Gastroesophageal sphincter (tissue), 4 donors: ENCODE measurements at places on chromosomes 4 and X. TPM values are rescaled to one million over a fixed set of nuclear protein-coding genes. Genes with fewer than 3 reads are reported as not detected.

- no peak for ATAC-seq
Observed at GRCh38 chrX:53223955-53224859, 800 bp downstream of the KDM5C start.

DNA sequence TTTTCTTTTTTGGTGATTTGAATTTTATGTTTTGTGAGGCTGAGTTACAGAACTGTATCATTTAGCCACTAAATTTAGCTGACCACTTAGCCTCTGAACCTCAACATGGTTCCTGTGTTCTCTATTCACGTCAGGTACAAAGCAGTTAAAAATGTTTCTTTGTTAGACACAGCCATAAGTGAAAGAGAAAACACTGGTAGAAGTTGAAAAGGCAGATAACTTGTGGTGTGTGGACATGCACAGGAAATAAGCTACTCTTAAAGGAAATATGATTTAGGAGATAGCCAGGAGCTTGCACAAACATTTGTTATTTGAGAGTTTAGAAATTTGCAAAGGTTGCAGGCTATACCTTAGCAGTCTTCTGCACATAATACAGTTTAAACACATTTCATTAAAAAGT lies 171.0 kb upstream of the RPS6KA3 start:
- ATAC-seq, result no peak

DNA sequence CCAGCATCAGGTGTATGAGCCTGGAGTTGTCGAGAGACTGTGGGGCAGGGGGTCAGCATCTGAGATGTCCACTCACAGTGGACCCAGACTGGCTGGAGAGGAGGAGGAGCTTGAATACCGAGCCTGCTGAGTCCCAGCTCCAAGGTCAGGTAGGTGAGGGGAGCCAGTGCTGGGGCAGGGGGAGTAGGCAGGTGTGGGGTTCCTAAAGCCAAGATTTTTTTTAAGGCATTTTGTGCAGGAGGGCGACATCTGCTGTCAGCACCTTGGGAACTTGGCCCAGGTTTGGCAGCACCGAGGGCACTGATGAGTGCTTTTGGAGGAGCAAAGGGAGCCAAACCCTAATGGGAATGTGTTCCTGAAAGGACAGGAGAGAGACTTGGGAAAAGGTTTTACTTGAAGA lies 64.2 kb upstream of the MSANTD1 start:
- ATAC-seq, result no peak

- ATAC-seq, result no peak
Observed at GRCh38 chr4:158080354-158080753, 92.5 kb downstream of the GASK1B start.

DNA sequence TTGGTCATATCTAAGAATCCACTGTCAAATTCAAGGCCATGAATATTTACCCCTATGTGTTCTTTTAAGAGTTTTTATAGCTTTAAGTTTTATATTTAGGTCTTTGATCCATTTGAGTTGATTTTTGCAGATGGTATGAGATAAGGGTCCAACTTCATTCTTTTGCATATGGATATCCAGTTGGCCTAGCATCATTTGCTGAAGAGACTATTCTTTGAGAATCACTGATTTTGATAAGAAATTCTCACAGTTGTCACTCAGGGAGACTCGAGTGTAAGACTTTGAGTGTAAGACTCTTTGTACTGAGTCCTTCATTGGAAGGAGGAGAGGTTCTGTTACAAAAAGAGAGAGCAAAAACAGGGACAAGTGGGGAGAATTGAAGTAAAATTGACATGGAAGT lies 74.8 kb downstream of the CBLL2 start:
- no peak for ATAC-seq

DNA sequence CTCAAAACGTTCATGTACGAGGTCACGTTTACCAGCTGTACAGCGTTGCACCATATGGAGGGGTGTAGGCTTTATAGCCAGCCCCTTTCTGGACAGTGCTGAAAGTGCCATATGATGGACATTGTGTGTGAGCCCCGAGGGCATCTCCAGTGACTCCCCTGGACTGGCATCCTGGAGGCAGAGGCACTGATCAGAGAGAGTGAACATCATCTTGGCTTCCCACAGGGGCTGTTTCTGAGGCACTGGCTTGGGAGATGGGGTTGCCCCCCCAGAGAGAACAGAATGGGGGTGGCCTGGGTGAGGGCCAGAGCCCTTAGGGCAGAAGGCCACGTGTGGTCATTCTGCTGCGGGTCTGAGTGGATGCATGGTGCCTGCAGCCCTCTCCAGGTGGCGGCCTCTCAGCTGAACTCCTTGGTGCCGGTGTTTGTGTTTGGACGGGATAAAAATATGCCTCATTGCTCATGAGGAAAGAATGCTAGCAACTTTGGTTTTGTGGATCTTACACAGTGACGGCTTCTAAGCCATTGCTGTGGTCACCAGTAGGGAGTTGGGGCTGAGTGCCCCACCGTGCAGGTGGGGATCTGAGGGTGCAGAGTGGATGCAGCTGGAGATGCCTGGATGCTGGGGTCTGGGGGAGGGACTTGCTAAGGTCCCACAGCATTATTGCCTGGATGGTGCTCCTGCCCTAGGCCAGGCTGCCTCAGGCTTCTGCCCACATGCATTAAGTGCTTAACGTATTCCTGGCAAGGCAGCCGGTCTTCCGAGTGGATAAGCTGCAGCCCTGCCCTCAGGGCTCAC lies 3.4 kb downstream of the WFS1 start:
- ATAC-seq, result peak; percentile 11

CTAG2 gene
- not detected for total RNA-seq

TMPRSS11B gene
- total RNA-seq, result 0.40 TPM

SLAIN2 gene
- total RNA-seq, result 238 TPM

TRAPPC11 gene
- total RNA-seq, result 57.5 TPM
